ENCODE measurements at places on chromosomes 16 and 17. TPM values are rescaled to one million over a fixed set of nuclear protein-coding genes. Genes with fewer than 3 reads are reported as not detected.

The RAB37 gene
- total RNA-seq = 1.2 TPM

The BCO1 gene
- 1.2 TPM for total RNA-seq

The HOXB6 gene
- total RNA-seq = 4.0 TPM

The ACSM2A gene
- total RNA-seq = not detected

The ITGB3 gene
- total RNA-seq = 4.7 TPM

The ZFPM1 gene
- total RNA-seq = 5.6 TPM

The GNGT2 gene
- total RNA-seq = 0.72 TPM

The TRIM16 gene
- total RNA-seq = 235 TPM

The KRTAP4-4 gene
- total RNA-seq = not detected

The PFAS gene
- 53.2 TPM for total RNA-seq

The FNDC8 gene
- not detected for total RNA-seq

The SNX20 gene
- not detected for total RNA-seq

The BIRC5 gene
- 105 TPM for total RNA-seq

The SLC52A1 gene
- 0.62 TPM for total RNA-seq

The KRT9 gene
- not detected for total RNA-seq

The PPP1R27 gene
- 0.27 TPM for total RNA-seq

The CLEC18B gene
- 0.46 TPM for total RNA-seq

The MPV17L gene
- total RNA-seq = 5.7 TPM

Measured in A549 treated with dexamethasone at 1 μM for 4 hours (cell line).